ENCODE measurements at places on chromosomes 7 and 10. TPM values are rescaled to one million over a fixed set of nuclear protein-coding genes. Genes with fewer than 3 reads are reported as not detected.

GRCh38 chr7:127957886-127958285 is 73.4 kb downstream of the LRRC4 start:
- no peak for DNase-seq

DNA sequence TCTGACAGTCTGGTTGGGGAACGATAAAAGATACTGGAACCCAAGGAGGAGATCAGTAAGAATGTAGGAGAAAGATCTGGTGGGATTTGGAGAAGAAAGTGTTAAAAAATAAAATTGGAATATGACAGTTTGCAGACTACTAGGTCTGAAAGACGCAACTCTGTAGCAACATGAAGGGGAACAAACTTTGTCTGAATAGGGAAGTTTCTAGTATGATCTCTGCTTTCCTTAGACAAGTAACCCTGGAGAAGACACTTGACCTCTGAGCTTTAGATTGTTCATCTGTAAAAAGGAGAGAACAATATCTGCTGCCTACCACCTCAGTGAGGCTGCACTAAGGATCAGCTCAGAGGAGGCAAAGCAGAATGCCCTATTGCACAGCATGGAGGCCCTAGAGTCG is 3.0 kb upstream of the PRSS1 start:
- DNase-seq, result no peak

GRCh38 chr10:32413513-32413912 is 32.4 kb upstream of the CCDC7 start:
- DNase-seq, result peak; percentile 85

GRCh38 chr7:2966466-2967078 is 77.1 kb downstream of the CARD11 start:
- DNase-seq, result no peak

The H2BK1 gene
- not detected for polyA plus RNA-seq
